Esophagus squamous epithelium (tissue), 5 donors: ENCODE measurements at places on chromosomes 2 and 18. TPM values are rescaled to one million over a fixed set of nuclear protein-coding genes. Genes with fewer than 3 reads are reported as not detected.

Gene TXNDC2
- total RNA-seq: not detected

Gene OTOF
- not detected for total RNA-seq

Gene DUSP19
- total RNA-seq: 1.0 TPM

Gene SLC38A11
- total RNA-seq: not detected

Gene TMEM87B
- 27.1 TPM for total RNA-seq

Gene CCBE1
- 0.34 TPM for total RNA-seq

Gene TTC21B
- 22.3 TPM for total RNA-seq

Gene GFPT1
- 25.8 TPM for total RNA-seq

- DNase-seq: no peak
Observed at GRCh38 chr2:123453046-123453700, 571.9 kb upstream of the CNTNAP5 start.

GRCh38 chr2:178731300-178731699, 75.9 kb downstream of the TTN start:
- DNase-seq: no peak

DNA sequence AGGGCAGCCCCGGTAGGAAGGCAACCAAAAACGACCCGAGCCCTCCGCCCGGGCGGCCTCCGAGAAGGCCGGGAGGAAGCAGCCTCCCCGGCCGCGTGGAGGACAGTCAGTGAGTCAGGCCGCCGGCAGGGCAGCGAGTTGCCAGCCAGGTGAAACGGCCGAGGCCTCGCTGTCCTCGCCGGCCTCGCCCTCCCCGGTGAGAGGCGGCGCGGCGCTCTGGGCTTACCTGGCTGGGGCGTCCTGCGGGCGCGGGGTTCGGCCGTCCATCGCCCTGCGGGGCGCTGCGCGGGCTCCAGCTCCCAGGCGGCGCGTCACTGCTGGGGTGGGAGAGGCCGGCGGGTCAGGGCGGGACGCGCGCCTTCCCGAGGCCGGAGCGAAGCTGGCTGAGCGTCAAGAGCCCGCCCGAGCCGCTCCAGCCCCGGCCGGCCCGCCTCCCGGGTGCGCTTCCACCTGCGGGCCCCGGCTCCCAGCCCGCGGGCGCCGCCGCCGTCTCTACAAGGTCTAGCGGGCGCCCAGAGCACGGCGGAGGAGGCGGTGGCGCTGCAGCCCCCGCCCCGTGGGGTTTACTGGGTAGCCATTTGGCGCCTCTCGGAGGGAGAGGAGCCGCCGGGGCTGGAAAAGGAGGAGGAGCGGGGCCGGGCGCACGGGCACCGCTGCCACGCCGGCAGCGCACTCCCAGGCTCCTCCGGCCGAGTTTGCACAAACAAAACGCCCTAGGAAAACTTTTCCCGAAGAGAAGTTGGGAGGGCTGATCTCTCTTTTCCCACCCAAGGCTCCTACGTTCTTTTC, 499 bp downstream of the COBLL1 start:
- no peak for DNase-seq

GRCh38 chr18:49029628-49030027, 78.9 kb upstream of the SMAD7 start:
- no peak for DNase-seq

DNA sequence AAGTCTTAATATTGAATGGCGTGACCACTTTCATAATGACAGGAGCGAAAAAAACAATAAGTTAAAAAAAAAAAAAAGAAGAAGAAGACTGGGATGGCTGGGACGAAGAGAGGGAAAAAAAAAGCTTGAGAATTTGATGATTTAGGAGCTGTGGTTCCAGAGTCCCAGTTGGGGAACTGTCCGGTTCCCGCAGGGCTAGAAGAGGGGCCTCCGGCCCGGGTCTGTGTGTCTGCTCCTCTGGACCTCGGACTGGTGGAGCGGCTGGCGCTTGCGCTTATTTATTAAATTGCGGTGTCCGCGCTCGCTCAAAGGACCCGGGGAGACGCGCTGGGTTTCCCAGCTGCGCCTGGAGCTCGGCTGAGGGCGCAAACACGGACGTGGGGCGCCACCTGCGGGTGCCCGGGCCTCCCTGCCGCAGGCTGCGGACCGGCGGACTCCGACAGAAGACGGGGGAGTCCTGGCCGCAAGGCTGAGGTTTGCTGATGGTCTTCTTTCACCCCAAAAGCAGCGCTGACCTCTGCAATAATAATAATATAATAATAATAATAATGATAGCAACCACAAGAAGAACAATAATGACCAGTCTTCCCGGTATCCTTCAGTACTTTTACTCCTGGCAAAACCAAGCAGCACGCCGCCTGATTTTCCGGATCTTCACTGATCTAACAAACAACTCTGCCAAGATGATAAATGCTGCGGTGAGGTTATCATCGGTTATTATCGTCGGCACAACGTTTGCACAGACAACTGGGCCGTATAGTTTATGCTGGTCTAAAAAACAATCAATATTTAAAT, at the start of gene CBLN2:
Gene CBLN2, minus strand, starts transcription at position 251 of the 795 bp plus-strand sequence. CDS start 2,182 bp downstream, outside the sequence.
- no peak for DNase-seq

DNA sequence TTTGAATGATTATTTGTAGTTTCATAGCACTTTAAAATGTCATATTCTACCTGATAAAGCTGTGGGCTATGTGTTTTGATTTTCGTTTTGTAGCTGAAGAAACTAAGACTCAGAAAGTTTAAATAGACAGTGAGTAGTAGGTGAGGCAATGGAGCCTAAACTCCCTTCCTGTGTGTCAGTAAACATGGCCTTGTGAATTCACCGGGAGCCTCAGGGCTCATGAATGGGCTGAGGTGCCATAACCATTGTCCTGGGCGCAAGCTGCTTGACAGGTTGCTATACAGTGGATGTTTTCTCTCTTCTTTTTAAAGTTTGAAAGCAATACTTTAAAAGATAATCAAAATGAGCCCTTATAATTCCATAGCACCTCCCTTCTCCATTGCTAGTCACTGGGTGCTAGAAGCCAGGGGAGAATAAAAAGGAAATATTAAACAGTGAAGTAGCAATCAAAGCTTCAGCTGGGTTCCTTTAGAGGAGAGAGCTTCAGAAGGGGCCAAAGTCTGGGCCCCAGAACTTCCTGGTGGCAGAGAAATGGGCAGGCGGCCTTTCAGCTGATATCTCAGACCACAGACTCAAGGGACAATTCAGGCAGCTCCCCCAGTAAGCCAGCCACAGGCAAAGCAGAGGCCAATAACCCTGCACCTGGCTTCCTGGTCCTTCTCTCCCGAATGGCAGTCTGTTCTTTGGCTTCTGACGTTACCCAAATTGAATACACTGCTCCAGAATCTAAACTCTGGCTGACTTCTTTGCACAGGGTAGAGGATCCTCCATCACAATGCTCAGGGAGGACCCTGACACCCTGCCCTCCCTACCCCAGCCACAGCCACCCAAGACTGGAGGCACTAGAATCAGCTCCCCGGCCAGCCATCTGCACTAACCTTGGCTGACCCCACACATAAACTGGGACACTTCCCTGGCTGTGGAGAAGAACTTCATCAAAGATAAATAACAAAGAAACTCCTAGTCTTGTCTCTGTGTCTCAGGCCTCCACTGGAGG, 51.8 kb upstream of the NPAS2 start:
- DNase-seq: no peak

GRCh38 chr2:238169708-238170251, 11.0 kb downstream of the ERFE start:
- no peak for DNase-seq

- no peak for DNase-seq
Observed at GRCh38 chr2:158965107-158965506, 3.3 kb upstream of the TANC1 start.

- no peak for DNase-seq
Observed at GRCh38 chr2:238105506-238106338, 5.6 kb downstream of the ESPNL start.

GRCh38 chr2:27735263-27735904, 36.1 kb upstream of the MRPL33 start:
- DNase-seq: no peak

- DNase-seq: no peak
Observed at GRCh38 chr2:11865378-11865777, 118.9 kb downstream of the LPIN1 start.

DNA sequence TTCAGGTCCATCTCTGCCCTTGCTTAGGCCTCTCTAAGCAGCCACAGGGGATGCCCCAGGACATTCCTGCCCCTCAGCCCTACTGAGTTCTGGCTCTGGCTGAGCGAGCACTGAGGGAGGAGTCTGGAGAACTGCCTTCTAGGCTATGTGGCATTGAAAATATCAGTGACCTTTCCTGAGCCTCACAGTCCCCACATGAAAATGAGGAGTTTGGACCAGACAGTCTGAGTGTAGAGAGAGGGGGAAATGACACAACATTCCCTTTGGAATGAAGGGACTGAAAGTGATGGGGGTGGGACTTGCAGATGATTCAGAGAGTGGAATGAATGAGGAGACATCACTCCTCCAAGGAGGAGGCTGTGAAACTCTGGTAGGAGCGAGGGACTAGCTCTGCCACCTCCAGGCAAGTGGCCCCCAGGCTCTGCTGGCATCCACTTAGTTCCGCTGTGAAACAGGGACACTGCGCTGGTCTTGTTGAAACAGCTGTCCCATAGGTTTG, 8.0 kb downstream of the TNS1 start:
- no peak for DNase-seq

DNA sequence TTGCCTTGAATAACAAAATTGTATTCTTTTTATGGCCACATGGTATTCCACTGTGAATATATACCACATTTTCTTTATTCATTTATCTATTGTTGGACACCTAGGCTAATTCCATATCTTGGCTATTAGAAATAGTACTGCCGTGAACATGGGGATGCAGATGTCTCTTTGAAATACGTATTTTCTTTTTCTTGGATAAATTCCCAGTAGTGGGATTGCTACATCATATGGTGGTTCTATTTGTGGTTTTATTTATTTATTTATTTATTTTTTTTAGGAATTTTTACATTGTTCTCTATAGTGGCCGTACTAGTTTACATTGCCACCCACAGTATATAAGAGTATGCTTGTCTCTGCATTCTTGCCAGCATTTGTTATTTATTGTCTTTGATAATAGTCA, 679.8 kb upstream of the NRXN1 start:
- no peak for DNase-seq

DNA sequence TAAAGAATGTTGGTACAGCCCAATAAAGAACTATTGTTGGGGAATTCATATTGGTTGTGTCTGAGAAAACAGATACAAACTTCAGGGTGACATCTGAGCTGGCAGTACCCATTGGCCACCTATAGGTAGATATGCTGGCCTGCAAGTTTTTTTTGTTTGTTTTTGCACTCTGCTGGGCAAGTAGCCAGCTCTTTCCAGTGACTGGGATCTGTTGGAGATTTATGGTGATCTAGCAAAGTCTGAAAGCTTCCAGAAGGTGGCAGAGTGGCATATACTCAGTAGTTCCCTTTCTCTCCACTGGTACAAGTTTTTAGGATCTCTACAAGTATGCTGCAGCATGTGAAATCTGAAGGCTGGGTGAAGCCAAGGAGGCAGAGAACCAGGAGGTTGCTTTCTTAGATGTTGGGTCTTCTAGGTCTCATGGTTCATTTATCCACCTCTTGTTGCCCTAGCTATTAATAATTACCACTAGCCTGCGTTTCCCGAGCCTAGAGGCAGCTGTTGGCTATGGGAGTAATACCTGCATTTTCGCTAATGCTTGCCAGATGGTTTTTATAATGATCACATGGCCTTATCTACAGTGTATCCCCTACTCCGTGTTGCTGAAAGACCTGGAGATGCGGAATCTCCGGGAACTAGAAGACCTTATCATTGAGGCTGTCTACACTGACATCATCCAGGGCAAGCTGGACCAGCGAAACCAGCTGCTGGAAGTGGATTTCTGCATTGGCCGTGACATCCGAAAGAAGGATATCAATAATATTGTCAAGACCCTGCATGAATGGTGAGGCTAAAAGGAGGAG, 9.5 kb downstream of the COPS7B start:
- DNase-seq: no peak

DNA sequence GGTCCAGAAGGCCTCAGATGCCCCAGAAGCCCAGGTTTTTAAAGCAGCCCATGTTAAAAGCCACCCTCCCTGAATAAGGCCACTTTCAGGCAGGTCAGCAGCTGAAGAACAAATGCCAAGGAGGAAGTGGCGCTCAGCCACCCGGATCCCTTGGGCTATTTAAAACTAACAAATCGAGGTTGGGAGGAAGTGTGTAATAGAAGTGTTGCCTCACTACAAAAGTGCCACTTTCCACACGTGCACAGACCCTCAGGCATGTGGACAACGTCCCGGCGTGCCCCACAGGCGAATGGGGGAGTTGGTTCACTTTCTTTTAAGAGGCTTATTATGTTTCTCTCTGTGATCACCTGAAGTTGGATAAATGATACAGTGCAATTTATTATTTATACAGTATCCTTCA, 173.8 kb upstream of the SALL3 start:
- DNase-seq: no peak

- no peak for DNase-seq
Observed at GRCh38 chr2:154386186-154386585, 312.3 kb upstream of the KCNJ3 start.

DNA sequence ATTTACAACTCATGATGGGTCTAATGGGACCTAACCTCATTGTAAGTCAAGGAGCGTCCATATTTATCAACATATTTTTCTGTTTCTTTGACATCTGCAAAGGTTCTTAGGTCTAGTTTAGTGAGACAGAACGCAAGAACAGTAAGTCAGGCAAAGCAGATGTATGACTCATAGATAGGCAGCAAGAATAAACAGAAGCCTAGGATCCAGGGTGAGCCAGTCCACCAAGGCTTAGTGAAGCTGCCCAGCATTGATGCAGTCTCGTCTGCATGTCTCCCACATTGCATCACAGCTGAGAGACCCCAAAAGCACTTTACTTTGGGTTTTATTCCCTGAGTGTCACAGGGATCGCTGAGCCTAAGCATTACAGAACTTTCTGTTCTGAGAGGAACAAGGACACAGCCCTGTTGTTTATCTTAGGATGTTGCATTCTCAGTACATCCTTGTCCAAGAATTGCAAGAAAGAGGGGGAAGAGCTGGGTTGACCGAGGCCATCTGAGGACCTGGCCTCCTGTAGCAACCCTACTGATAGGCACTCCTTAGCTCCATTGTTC, 29.6 kb upstream of the TMEM177 start:
- no peak for DNase-seq

DNA sequence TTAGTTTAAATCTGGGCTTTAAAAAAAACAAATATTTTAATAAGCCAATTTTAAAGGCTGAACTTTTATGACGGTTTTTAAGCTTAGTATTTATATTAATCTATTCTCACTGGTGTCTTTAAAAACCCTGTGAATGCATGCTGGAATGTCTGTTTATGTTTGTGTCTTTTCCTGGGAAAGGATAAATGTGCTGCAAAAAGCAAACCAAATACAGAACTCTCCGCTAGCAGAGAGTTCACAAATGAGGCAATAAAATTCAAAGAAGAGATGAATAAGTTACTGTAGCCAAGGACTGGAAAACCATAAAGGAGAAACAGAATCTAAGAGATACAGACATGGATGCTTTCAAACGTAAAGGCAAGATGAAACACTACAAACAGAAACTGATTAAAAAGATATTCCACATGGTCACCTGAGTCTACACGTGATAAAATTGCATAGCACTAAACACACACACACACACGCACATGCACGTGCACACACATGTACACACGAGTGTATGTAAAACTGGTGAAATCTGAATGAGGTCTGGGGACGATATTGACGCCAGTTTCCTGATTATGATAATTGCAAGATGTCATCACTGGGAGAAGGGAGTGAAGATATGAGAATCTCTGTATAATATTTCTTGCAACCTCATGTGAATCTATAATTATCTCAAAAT, 4.5 kb downstream of the TWIST2 start:
- no peak for DNase-seq

GRCh38 chr2:221851531-221852045, 279.5 kb upstream of the EPHA4 start:
- no peak for DNase-seq

GRCh38 chr2:109028277-109028676, 39.3 kb upstream of the EDAR start:
- DNase-seq: no peak
